ENCODE measurements at places on chromosomes 11 and 22.

- no peak for DNase-seq
Measured at GRCh38 chr11:46331282-46331984, 15.8 kb upstream of the DGKZ start.

GRCh38 chr22:30881361-30882183 is 87.0 kb downstream of the MORC2 start:
- DNase-seq, result no peak

- DNase-seq, result no peak
Measured at GRCh38 chr11:60887556-60887955, 18.8 kb downstream of the PRPF19 start.

- DNase-seq, result no peak
Measured at GRCh38 chr22:44341431-44342346, 28.9 kb upstream of the SHISAL1 start.

GRCh38 chr22:38201371-38201710 is 453 bp upstream of the MAFF start:
- DNase-seq, result no peak

DNA sequence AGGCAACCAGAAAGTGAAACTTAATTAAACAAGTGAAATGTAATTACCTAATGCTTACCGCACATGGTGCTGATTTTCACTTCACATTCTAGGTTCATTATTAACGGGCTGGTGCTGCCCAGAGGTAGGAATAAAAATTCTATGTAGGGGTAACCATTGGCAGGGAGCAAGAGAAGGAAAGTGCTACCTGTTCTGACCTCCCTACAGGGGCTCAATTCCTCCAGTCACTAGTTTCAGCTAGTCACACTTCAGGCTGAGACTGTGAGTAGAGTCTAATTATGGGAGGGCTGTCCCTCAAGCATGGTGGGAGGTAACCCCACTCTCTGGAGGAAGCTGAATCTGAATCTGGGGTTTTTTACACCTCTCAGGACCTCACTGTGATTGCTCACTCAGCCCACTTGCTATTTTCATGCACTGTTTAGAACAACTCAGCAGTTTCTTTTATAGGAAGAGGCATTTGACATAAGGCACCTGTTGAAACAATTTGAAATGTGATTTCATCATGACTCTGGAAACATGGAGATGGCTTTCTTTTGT is 75.4 kb downstream of the MAML2 start:
- DNase-seq, result no peak

GRCh38 chr11:17165247-17165890 is 42.4 kb downstream of the PIK3C2A start:
- no peak for DNase-seq

DNA sequence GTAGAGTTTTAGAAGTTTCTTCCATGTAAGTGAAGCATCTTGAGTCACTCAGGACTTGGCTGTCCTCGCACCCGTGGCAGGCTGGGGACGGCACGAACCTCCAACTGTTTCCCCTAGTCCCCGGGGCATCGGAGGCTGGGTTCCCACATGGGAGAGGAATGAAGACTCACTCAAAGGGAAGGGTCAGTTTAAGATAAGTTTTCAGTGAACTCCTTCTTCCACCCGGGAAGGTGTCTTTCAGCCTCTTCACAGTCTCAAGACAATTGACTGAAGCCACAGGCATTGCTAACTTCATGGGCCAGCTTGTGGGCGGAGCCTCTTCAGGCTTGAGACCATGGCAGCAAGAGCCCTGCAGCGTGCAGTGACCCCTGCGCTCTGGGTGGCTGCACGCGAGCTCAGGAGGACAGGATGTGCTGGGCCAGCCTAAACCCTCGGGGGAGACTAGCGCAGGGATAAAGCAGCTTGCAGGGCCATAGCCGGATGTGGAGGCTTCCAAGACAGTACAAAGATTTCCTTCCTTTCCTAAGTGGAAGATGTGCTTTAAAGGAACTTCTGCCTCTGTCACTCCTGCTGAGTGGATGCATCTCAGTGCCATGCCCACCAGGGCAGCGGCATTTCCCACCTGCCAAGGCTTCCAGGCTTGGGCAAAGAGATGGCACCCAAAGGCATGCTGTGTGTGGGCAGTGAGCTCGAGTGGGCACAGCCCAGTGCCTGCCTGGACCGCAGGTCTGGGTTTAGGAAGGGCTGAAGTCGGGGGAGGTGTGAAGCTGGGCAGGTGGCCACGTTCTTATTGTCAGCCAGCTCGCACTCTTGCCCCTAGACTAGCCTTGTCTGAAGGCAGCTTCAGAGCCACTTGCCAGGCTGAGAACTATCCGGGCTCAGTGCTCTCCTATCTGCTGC is 32.9 kb downstream of the PPIL2 start:
- DNase-seq, result no peak

GRCh38 chr11:87300640-87301380 is 263.1 kb downstream of the TMEM135 start:
- no peak for DNase-seq

DNA sequence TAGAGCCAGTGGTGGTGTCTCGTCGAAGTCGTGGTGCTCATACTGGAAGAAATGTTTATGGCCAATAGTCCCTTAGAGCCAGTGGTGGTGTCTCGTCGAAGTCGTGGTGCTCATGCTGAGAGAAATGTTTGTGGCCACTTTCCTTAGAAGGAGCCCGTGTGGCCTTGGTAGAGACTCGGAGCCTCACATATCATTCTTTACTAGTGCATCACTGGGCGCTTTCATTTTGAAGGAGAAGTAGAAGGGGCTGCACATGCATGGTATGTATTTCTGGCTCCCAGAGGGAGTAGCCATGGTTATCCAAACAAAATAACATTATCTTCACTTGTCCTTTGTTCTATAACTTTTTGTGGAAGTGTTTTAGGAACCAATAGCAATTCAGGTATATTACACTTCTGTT is 69.5 kb downstream of the JAM3 start:
- DNase-seq, result no peak

DNA sequence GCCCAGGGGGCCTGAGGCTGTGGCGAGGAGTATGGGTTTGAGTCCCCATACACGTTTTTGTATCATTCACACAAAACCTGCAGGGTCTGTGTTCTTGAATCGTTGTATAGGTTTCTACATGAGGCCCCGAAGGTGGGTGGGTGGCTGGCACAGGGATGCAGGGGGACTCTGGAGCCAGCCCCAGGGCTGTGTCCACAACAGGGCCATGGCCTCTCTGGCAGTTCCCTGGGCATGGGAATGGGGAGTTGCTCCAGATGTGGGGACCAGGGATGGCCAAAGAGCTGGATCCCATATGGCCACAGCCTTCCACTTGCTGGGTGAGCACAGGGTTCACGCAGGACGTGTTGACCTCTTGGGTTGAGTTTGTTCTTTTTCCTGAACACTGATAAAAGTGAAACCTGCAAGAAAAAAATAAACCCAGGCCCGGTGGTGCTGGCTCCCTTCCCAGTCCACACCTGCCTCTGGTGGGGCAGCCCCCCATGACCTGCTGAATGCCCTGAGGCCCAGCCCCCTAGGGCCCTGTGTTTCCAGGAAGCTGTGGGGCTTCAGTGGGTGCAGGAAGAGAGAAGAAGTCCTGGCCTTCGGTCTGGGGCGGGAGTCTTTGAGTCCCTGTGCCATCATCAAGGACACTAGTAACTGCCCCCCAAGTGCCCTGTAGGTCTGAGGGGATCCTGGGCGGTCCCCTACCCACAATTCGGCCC is 16.1 kb downstream of the MYRF start:
- DNase-seq, result no peak

- no peak for DNase-seq
Measured at GRCh38 chr11:11148104-11148509, 204.9 kb downstream of the CSNK2A3 start.
